ENCODE measurements at places on chromosomes 16 and 17. TPM values are rescaled to one million over a fixed set of nuclear protein-coding genes. Genes with fewer than 3 reads are reported as not detected.
A peak's percentile ranks its signal among the peaks of the same experiment; 100 is the strongest.

KRT36 gene
- total RNA-seq, result not detected

GRCh38 chr16:54282202-54282927 lies 4.2 kb downstream of the IRX3 start:
- peak overlapping the region; percentile 79 for H3K4me3 ChIP-seq
- peaks cover 8% of the 10 kb centered on the region for H3K36me3 ChIP-seq
- peaks cover 33% of the 10 kb centered on the region for H3K4me1 ChIP-seq
- H3K27ac ChIP-seq, result no peak overlapping the region
- DNase-seq, result peak; percentile 57
- H3K27me3 ChIP-seq, result peaks cover 68% of the 10 kb centered on the region

GRCh38 chr17:64357191-64357981 lies 33.3 kb downstream of the PECAM1 start:
- no peaks in the 10 kb centered on the region for H3K27me3 ChIP-seq
- H3K27ac ChIP-seq, result no peak overlapping the region
- no peak overlapping the region for H3K4me3 ChIP-seq
- no peak for DNase-seq

CCL16 gene
- total RNA-seq, result not detected

TEX19 gene
- 0.17 TPM for total RNA-seq

DNA sequence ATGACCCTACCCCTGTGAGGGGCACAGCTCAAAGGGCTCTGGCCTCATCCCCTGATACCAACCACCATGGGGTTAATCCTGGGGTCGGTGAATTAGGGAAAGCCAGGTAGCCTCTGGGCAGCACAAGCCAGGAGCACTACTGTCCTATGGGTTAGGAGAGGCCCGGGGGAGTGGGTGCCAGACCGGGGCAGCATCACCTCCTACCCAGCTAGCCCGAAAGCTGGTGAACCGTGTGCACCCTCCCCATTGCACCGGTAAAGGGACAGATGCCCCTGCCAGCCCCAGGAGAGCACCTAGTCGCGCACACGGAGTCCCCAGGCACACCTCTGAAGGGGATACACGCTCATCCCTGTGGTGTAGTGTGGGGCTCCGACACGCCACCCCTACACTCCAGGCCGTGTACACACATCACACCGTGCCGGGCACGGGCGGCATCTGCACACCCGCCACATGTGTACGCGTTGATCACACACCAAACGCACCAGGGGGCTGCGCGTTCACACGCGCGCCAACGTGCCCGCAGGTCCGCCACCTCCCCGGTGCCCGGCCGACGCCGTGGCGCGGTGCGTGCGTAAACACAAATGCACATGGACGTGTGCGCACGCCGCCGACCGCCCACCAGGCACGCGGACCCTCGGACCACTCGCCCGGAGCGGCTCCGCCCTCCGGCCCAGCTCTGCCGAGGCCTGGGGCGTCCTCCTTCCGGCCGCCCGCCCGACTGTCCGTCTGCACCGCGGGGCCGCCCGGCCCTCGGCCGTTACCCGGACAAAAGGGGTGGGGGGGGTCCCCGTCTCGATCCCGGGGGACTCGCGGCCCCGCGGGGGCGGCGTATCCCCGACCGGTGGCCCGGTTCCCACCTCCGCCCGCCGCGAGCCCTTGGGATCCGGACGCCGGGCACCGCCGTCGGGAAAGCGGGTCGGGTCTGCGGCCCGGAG lies 785 bp downstream of the UBALD1 start:
- H3K36me3 ChIP-seq, result peaks cover 2% of the 10 kb centered on the region
- peak; percentile 37 for DNase-seq
- no peaks in the 10 kb centered on the region for H3K27me3 ChIP-seq
- peak overlapping the region; percentile 76 for H3K4me3 ChIP-seq
- H3K4me1 ChIP-seq, result peaks cover 45% of the 10 kb centered on the region
- no peak overlapping the region for H3K27ac ChIP-seq

SPIRE2 gene
- 0.91 TPM for total RNA-seq

DNA sequence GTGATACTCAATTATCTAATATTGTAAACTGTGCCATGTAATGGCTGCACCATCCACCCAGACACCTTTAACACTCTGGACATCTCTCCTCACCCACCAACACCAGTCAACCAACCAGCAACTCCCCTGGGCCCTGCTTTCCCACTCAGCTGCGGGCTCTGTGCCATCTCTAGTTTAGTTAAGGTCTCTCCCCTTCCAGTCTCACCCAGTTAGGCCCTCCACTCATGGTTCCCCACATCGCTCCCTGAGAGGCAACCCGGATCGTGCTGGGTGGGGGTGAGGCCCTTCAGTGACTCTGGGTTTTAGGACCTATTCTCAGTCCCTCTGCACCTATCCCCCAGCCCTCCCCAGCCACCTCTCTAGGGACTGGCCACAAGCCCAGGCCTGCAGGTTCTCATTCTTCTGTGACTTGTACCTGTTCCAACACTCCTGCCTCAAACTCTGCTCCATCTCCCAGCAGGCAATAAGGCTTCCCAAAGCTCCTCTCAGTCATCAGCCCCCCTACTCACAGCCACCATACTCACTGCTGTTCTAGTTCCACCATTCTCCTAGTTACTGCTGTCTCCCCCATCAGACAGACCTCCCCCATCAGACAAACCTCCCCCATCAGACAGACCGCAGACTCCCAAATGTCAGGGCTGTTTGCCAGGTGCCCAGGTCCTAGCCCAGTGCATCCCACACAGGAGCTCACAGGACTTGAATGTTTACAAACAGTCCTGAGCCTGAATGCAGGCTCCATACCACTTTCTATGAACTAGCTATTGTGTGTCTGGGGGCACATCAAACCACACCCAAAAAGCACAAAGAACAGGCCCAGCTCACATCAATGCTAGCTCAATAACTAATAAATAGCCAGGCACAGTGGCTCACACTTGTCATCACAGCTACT lies 2.6 kb downstream of the TK2 start:
- no peak overlapping the region for H3K4me3 ChIP-seq
- no peaks in the 10 kb centered on the region for H3K27me3 ChIP-seq
- H3K36me3 ChIP-seq, result peaks cover under 1% of the 10 kb centered on the region
- peak overlapping the region; percentile 36 for H3K27ac ChIP-seq
- DNase-seq, result no peak

CDK5R1 gene
- total RNA-seq, result 22.5 TPM

DNA sequence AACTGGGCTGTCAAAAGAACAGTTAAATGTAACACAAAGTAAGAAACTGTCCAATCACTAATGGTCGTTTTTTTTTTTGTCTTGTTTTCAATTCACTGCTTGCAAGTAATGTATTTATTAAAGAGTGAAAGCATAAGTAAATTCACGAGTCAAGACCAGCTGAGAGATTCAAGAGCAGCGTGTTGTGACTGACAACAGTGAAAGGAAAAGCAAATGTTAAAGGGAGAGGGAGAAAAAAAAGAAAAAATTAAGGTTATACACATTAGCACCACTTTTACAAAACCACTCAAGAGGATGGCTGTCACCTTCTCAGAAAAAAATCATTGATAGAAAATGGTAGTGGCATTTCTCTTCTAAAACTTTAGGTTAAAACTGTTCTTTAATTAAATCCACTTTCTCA lies 36.1 kb downstream of the GPATCH8 start:
- peak overlapping the region; percentile 20 for H3K27ac ChIP-seq
- H3K36me3 ChIP-seq, result no peaks in the 10 kb centered on the region
- peaks cover 28% of the 10 kb centered on the region for H3K4me1 ChIP-seq
- DNase-seq, result no peak
- no peaks in the 10 kb centered on the region for H3K27me3 ChIP-seq

DNA sequence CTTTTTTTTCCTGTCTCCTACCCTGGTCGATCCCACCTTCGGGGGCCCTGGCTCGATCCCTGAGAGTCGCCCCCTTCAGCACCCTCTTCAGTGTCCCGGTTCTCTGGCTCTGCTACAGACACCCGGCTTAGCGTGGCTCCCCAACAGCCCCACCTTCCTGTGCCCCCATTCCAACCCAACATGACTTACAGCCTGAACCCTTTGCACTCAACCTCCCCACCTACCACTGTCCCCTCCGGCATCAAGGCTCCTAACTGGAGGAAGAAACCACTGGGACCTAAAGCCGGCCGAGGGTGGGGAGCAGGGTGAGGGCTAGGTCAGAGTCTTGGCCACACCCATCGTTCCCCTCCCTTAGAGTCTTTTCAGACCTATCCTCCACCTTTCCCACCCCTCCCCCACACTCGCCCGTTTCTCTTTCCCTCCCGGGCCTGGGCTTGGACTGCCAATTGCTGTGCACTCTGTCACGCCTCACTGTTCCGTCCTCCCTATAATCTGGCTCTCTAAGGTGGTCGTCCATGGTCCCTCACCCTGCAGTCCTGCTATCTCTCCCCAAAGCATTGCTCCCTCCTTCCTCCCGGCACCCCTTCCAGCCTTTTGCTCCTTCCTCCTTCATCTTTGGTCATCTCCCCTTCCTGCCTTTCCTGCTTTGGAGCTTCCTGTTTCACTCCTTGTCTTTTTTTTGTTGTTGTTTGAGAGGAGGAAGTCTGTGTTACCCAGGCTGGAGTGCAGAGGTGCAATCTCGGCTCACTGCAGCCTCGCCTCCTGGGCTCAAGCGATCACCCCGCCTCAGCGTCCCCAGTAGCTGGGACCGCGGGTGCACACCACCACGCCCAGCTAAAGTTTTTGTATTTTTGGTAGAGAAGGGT lies 890 bp upstream of the CLDN7 start:
- peaks cover 40% of the 10 kb centered on the region for H3K4me1 ChIP-seq
- no peak for DNase-seq
- peak overlapping the region; percentile 58 for H3K4me3 ChIP-seq
- peaks cover 21% of the 10 kb centered on the region for H3K27me3 ChIP-seq

CLUH gene
- total RNA-seq, result 49.7 TPM

- H3K27me3 ChIP-seq, result no peaks in the 10 kb centered on the region
- H3K27ac ChIP-seq, result peak overlapping the region; percentile 23
- peak overlapping the region; percentile 63 for H3K4me3 ChIP-seq
- H3K36me3 ChIP-seq, result no peaks in the 10 kb centered on the region
- H3K4me1 ChIP-seq, result no peaks in the 10 kb centered on the region
- no peak for DNase-seq
Observed at GRCh38 chr17:3870871-3871306, 22.0 kb downstream of the CAMKK1 start.

HOXB7 gene
- total RNA-seq, result 1.6 TPM

CDH13 gene
- not detected for total RNA-seq

DNA sequence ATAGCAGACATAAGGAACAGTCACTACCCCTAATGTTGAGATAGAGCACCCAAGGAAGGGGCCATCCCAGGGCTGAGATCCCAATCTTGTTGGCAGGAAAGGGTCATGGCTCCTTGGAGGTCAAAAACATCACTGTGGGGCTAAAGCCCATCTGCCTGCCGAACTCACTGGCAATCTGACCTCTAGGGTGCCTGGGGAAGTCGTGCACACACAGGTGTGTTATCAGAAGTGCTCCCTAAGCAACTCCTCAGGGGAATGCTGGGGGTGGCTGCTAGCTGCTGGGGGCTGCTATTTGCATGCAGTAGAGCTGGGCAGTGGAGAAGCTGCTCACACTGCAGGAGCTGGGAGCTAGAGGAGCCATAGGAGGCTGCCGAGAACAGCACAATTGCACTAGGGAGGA lies 47.5 kb upstream of the PHOSPHO1 start:
- H3K36me3 ChIP-seq, result no peaks in the 10 kb centered on the region
- no peak overlapping the region for H3K27ac ChIP-seq
- H3K4me3 ChIP-seq, result no peak overlapping the region

- H3K36me3 ChIP-seq, result peaks cover 5% of the 10 kb centered on the region
- no peak for DNase-seq
- peak overlapping the region; percentile 34 for H3K27ac ChIP-seq
- H3K4me3 ChIP-seq, result no peak overlapping the region
- H3K4me1 ChIP-seq, result peaks cover 54% of the 10 kb centered on the region
Observed at GRCh38 chr17:77098884-77099545, 41.8 kb upstream of the SEC14L1 start.

MNT gene
- 24.3 TPM for total RNA-seq

GRCh38 chr16:12296991-12297390 lies 320.5 kb downstream of the SNX29 start:
- H3K27ac ChIP-seq, result no peak overlapping the region
- peaks cover 1% of the 10 kb centered on the region for H3K36me3 ChIP-seq
- no peak for DNase-seq
- no peaks in the 10 kb centered on the region for H3K27me3 ChIP-seq
- H3K4me1 ChIP-seq, result peaks cover 4% of the 10 kb centered on the region
- no peak overlapping the region for H3K4me3 ChIP-seq

DNA sequence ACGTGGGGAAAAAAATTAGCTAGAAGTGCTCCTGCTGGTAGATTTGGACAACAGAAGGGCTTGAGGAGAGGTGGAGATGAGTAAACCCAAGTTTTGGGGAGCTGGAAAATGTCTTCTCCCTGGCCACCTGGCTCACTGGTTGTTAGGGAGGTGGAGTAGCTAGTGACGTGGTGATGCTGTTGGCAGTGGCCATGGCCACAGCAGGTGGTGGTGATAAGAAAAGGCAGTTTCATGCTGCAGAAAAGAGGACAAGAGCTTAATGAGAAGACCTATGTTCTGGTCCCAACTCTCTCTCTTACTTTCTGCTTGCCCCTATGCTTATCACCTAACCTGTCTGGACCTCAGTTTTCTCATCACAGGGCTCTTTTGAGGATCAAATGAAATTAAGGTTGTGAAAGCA lies 223.5 kb upstream of the N4BP1 start:
- no peak overlapping the region for H3K27ac ChIP-seq
- H3K4me3 ChIP-seq, result no peak overlapping the region
- no peaks in the 10 kb centered on the region for H3K4me1 ChIP-seq
- no peaks in the 10 kb centered on the region for H3K27me3 ChIP-seq
- no peak for DNase-seq
- no peaks in the 10 kb centered on the region for H3K36me3 ChIP-seq

- no peaks in the 10 kb centered on the region for H3K27me3 ChIP-seq
- DNase-seq, result no peak
- H3K4me3 ChIP-seq, result no peak overlapping the region
- H3K36me3 ChIP-seq, result no peaks in the 10 kb centered on the region
- H3K4me1 ChIP-seq, result no peaks in the 10 kb centered on the region
Observed at GRCh38 chr16:68993456-68993855, 112.0 kb upstream of the HAS3 start.

- H3K4me3 ChIP-seq, result no peak overlapping the region
- H3K27ac ChIP-seq, result no peak overlapping the region
- no peaks in the 10 kb centered on the region for H3K4me1 ChIP-seq
- no peak for DNase-seq
- no peaks in the 10 kb centered on the region for H3K27me3 ChIP-seq
- no peaks in the 10 kb centered on the region for H3K36me3 ChIP-seq
Observed at GRCh38 chr16:20310421-20311395, 16.6 kb downstream of the GP2 start.

GRCh38 chr16:1818873-1819525 lies 7.6 kb downstream of the HAGH start:
- H3K36me3 ChIP-seq, result no peaks in the 10 kb centered on the region
- no peaks in the 10 kb centered on the region for H3K27me3 ChIP-seq
- H3K27ac ChIP-seq, result no peak overlapping the region
- no peak for DNase-seq
